Suprapubic skin (tissue), 4 donors: ENCODE measurements at places on chromosomes 16 and 17.
A peak's percentile ranks its signal among the peaks of the same experiment; 100 is the strongest.

DNA sequence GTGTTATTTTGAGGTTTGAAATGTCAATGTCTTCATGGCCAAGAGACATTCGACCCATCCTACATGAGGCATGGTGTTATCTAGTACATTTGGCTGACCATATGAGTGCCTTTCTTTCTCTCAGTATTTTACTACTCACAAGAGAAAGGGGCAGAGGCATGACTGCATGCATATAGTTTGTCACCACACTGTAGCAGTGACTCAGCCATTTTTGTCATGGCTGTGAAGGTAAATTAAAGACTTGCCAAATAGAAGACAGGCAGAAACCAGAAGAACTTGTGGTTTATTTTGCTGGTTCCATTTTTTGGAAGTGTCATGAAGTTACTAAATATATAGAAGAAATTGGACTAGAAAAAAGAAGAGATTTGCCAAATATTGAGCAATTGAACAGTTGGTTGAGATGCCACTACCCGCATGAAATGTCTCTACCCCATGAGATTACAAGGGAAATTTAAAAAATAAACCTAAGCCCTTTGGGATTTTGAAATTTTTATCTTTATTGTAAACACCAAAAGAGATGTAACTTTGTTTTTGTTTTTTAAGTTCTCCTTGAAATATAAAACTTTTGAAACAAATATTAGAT, 170.3 kb downstream of the CHD9 start:
- DNase-seq = no peak

GRCh38 chr16:49824593-49824992, 31.3 kb downstream of the ZNF423 start:
- no peak for DNase-seq

DNA sequence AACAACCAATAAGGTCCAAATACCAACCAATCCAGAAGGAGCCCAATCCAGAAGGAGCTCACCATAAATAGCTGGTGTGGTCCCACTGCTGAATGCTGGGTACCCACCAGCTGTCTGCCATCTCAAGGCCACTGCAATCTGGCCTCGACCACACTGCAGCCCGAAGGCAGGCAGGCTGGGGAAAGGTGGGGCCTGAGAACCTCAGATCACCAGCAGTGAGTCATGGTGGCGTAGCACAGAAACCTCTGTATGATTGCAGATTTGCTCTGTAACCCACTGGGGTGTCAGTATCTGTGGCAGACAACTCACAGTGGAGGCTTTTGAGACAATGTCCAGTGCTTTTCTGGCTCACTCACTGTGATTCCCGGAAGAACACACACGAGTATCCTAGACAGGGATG, 14.7 kb upstream of the CMTR2 start:
- no peak for DNase-seq

DNA sequence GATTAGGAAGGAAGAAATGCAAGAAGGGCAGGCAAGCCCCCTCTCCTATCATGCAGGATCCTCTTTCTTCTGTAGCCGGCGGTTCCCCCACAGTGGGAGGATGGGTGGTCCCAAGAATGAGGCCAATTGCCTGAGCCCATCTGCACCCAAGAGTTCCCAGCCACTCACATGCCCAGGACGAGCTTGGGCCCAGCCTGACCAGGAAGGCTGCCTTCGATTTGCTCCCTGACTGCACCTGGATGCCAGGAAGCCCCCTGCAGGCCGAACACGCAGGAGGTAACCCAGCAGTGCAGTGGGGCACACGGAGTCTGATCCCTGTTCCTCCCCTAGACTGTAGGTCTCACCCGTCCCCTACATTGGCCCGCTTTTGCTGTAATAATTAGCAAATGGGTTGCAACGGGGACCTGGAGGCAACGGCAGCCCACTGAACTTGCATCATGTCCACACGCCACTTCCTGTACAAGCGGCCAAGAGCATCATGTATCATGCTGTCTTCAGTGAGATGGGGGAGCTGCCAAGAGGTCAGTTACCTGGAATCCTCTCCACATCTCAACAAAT, 67.5 kb downstream of the AMFR start:
- DNase-seq = peak; percentile 57

DNA sequence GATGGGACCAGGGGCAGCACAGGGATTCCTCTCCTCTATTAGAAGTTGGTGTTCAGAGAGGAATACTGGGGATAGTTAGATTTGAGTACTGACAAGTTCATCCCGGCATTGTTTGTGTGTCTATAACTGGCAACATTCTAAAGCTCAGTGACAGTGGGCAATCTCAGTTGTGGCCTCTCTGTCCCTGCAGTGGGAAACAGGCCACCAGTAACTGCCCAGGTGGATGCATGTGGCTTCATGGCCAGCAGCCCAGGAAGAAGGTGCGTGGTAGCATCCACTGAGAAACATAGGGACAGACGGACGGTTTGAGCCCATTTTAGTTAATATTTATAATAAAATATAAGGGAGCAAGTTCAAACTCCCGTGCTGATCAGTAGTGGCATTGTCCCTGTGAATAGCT, 51.5 kb downstream of the B9D1 start:
- no peak for DNase-seq

- peak; percentile 84 for DNase-seq
Observed at GRCh38 chr16:15427648-15428239, 6.6 kb upstream of the BMERB1 start.

DNA sequence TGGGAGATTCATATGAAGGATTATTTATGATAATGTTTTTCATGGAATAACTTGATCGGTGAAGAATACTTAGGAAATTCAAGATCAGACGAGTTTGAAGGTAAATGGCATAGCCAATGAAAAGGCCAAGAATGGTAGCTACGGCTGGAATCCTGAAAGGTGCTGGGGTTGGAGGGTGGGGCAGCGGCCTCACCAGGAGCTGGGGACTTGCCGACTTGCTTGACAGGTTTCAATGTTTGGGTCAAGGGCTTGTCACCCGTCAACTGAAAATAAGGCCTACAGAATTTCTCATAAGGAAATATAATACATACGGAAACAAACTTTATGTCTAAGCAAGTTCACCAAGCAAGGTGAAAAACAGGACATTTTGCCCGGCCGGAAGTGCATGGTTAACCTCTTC, 9.9 kb downstream of the CRYM start:
- no peak for DNase-seq

DNA sequence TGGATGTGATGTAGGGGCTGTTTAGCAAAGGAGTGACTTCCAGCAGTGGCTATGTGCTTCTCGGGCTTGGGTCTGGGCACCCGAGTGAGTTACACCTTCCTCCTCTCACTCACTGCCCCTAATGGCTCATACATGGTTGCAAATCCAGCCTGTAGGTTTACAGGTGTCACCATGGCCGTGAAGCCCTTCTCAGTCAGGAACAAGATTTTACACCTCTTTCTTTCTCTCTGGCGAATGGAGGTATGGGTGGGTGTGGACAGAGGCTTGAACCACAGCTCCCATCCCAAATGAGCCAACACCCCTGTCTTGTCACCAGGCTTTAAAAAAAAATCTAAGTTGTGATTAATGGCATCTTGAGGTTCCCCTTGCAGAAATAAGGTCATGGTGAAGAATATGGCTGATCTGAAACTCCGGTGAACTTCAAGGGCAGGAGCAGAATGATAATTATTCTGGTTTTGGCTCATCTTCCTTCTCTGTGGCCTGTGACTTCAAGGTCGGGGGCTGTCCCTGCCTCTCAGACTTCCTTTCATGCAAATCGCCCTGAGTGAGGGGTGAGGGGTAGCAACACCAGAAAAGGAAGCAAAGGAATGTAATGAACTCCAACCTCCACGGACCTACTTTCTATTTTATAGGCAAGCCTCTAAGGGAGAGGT, 331.2 kb downstream of the MAF start:
- no peak for DNase-seq

- DNase-seq = no peak
Observed at GRCh38 chr17:61132524-61132923, 267.1 kb upstream of the TBX2 start.

GRCh38 chr17:64095144-64095882, 34.6 kb downstream of the ERN1 start:
- no peak for DNase-seq

- no peak for DNase-seq
Observed at GRCh38 chr16:51353055-51353454, 202.0 kb upstream of the SALL1 start.

- no peak for DNase-seq
Observed at GRCh38 chr16:20906341-20907255, 6.0 kb downstream of the LYRM1 start.

GRCh38 chr17:79849953-79850352, 10.7 kb upstream of the CBX4 start:
- DNase-seq = no peak
